ENCODE measurements at places on chromosomes 4 and X. TPM values are rescaled to one million over a fixed set of nuclear protein-coding genes. Genes with fewer than 3 reads are reported as not detected.

DNA sequence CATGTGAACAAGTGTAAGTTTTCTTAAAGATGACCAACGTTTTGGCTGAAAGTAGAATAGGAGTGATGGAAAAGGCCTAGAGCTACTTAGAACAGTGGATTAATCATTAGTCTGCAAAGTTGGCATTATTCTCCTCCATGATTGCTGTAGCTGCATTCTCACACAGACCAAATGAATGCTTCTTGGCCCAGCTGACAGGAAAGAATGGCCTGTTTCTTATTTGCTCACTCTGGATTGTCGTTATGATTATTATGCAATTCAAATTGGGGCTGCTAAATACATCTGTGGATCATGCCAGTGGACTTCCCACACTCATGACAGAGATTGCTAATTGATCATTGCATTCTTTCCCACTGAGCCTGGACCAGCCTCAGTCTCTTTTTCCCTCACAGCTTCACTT, 285.0 kb downstream of the STIM2 start:
- no peak for DNase-seq
- no peak overlapping the region for H3K27ac ChIP-seq
- H3K27me3 ChIP-seq: no peaks in the 10 kb centered on the region

DNA sequence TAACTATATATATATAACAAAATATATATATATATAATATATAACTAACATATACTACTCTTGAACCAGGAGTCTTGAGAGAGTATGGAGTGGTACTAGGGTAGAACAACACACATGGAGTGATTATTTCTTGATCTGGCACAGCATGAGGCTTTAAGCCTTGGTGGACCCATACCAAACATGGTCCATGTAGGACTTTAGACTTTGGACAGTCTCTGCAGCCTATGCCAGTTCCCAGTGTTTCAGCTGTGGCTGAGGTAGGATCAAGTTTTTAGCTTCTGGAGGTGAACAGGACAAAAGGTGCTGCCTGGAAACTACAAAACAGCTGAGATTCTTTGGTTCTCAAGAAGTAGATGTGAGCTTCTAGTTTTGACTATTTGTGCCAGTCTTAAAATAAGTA, 20.6 kb downstream of the CORIN start:
- H3K4me1 ChIP-seq: no peaks in the 10 kb centered on the region
- no peak overlapping the region for H3K27ac ChIP-seq
- no peak for DNase-seq
- H3K27me3 ChIP-seq: peaks cover 27% of the 10 kb centered on the region
- no peak overlapping the region for H3K4me3 ChIP-seq

DNA sequence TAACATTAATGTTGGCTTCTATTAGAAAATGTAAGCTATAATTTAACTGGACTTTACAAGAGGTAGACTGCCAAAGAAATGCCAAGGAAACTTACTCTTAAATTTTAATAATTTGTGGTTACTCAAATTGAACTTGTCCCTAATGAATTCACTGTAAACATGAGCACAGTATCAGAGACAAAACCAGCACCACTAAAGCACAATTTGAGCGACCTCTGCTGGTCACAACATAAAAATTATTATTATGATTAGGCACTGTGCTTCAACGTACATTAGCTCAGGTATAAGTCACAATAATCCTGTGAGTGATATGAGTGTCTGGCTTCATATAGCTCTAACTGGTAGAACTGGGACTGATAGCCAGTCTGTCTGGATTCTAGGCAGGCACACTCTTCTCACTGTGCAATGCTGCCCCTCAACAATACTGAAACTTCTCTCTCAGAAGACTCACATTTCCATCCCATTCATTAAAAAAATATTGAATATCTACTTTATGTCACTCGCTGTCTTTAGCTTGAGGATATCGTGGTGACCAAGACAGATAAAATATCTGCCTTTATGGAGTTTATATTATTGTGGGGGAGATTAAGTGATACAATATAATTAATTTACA, 8.0 kb downstream of the NUDT6 start:
- H3K4me1 ChIP-seq: no peaks in the 10 kb centered on the region
- H3K27me3 ChIP-seq: no peaks in the 10 kb centered on the region
- DNase-seq: no peak
- H3K4me3 ChIP-seq: no peak overlapping the region
- H3K27ac ChIP-seq: no peak overlapping the region

DNA sequence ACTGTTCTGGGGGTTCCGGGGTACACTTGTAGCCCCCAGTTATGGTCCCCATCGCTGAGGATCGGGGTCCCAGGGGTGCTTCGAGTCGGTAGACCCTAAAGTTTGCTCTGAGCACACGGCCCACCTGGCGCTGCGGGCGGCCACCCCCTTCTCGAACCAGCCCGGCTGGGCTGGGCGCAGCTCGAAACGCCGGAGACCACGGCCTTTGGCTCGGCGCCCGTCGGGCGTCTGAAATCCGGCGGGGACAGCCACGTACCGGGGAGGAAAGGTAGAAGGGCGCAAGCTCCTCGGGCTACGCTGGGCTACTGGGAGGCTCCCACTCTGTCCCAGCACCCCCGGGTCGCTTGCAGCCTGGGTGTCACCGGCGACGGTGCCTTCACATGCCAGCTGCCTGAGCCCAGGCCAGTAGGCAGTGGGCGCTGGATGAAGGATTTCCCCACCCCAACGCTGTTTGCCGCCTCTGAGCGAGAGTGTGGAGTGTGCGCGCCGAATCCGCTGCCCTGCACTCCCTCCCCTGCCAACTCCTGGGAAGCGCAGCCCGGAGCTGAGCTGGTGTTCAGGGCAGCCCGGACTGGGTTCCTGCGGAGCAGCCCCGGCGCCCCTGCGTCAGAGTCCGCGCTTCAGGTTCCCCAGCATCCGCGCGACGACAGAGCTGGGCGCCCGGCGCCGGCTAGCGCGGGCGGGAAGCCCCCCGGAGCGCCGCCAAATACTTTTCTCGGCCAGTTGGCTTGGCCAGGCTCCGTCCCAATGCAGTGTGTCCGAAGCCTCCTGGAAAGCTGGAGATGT, 637 bp downstream of the MAMLD1 start:
- peaks cover 7% of the 10 kb centered on the region for H3K27me3 ChIP-seq
- H3K27ac ChIP-seq: no peak overlapping the region
- no peaks in the 10 kb centered on the region for H3K36me3 ChIP-seq
- H3K4me3 ChIP-seq: peak overlapping the region; percentile 64

DNA sequence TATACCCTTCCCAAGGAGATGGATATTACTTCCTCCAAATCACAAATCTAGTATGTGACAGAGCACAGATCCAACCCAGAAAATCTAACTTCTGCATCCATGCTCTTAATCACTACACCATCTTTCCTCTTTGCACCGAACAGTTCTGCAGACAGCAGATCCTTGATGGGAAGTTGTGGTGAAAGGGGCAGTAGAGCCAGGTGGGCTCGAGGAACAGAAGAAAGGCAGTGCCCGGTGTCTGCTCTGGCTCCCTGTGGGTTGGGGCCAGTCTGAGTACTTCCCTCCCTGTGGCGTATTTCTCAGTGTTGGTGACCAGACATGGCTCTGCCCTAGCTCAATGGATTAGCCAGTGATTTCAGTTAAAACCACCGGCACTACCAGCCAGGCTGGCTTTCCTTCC, 15.3 kb downstream of the HOPX start:
- no peaks in the 10 kb centered on the region for H3K36me3 ChIP-seq
- no peak overlapping the region for H3K4me3 ChIP-seq
- H3K27me3 ChIP-seq: peaks cover 6% of the 10 kb centered on the region

GRCh38 chr4:141215030-141215429, 5.7 kb upstream of the ZNF330 start:
- H3K4me3 ChIP-seq: no peak overlapping the region
- H3K27me3 ChIP-seq: peaks cover 13% of the 10 kb centered on the region
- H3K4me1 ChIP-seq: no peaks in the 10 kb centered on the region
- no peak for DNase-seq
- H3K27ac ChIP-seq: no peak overlapping the region

DNA sequence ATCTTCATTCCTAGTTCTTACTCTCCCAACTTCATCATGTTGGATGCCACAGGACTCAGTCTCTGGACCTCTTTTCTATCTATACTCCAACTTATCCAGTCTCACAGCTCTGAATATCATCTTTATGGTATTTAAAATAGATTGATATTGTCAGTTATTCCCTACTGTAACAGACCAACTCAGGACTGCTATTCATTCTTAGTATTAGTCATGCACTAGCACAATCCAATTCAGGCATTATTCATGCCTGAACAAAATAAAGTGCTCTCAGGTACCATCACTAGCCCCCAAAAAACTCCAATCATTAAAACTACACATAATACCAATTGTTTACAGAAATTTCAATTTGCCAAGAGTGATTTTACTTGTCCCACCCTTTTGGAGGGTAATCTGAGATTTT, 37.7 kb downstream of the FRYL start:
- H3K4me3 ChIP-seq: no peak overlapping the region
- no peak overlapping the region for H3K27ac ChIP-seq
- H3K36me3 ChIP-seq: peaks cover 6% of the 10 kb centered on the region
- no peak for DNase-seq
- peaks cover 74% of the 10 kb centered on the region for H3K4me1 ChIP-seq

- H3K4me3 ChIP-seq: no peak overlapping the region
- H3K27ac ChIP-seq: no peak overlapping the region
- H3K36me3 ChIP-seq: peaks cover 12% of the 10 kb centered on the region
- H3K27me3 ChIP-seq: no peaks in the 10 kb centered on the region
- DNase-seq: no peak
- peaks cover 19% of the 10 kb centered on the region for H3K4me1 ChIP-seq
Observed at GRCh38 chrX:20215565-20215964, 51.1 kb downstream of the RPS6KA3 start.

DNA sequence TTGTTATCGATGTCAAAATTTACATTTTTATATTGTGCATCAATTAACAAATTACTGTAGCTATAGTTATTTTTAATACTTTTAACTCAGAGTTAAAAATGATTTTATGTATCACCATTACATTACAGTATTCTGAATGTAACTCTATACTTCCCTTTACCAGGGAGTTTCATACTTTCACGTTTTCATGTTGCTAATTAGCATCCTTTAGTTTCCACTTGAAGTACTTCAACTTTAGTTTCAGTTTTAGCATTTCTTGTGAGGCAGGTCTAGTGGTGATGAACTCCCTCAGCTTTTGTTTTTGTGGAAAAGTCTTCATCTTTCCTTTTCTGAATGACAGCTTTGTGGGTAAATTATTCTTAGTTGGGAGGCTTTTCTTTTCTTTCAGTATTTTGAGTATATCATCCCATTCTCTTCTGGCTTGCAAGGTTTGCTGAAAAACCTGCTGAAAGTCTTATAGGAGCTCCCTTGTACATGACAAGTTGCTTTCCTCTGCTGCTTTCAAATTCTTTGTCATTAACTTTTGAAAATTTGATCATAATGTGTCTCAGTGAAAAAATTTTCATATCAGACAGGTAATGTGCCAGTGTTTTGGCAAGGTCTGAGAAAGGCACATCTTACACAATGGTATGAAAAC, 9.8 kb upstream of the CISD2 start:
- H3K27ac ChIP-seq: no peak overlapping the region
- H3K4me3 ChIP-seq: no peak overlapping the region
- H3K36me3 ChIP-seq: peaks cover 14% of the 10 kb centered on the region
- H3K4me1 ChIP-seq: peaks cover 13% of the 10 kb centered on the region

GRCh38 chr4:125944966-125945365, 630.2 kb downstream of the FAT4 start:
- no peaks in the 10 kb centered on the region for H3K36me3 ChIP-seq
- H3K27me3 ChIP-seq: no peaks in the 10 kb centered on the region
- no peak for DNase-seq
- H3K4me3 ChIP-seq: no peak overlapping the region
- no peak overlapping the region for H3K27ac ChIP-seq
- H3K4me1 ChIP-seq: no peaks in the 10 kb centered on the region

- no peaks in the 10 kb centered on the region for H3K36me3 ChIP-seq
- peaks cover 3% of the 10 kb centered on the region for H3K27me3 ChIP-seq
- H3K4me1 ChIP-seq: no peaks in the 10 kb centered on the region
- no peak for DNase-seq
Observed at GRCh38 chr4:105622269-105622668, 69.8 kb downstream of the ARHGEF38 start.

GRCh38 chrX:136712650-136713310, 64.8 kb downstream of the CD40LG start:
- H3K27ac ChIP-seq: no peak overlapping the region
- H3K4me1 ChIP-seq: peaks cover 50% of the 10 kb centered on the region
- DNase-seq: no peak
- no peaks in the 10 kb centered on the region for H3K27me3 ChIP-seq
- no peak overlapping the region for H3K4me3 ChIP-seq
- peaks cover 10% of the 10 kb centered on the region for H3K36me3 ChIP-seq

GRCh38 chr4:73152893-73153292, 83.4 kb upstream of the COX18 start:
- no peak overlapping the region for H3K27ac ChIP-seq
- H3K4me1 ChIP-seq: no peaks in the 10 kb centered on the region
- DNase-seq: no peak
- no peaks in the 10 kb centered on the region for H3K27me3 ChIP-seq
- H3K36me3 ChIP-seq: peaks cover 62% of the 10 kb centered on the region

DNA sequence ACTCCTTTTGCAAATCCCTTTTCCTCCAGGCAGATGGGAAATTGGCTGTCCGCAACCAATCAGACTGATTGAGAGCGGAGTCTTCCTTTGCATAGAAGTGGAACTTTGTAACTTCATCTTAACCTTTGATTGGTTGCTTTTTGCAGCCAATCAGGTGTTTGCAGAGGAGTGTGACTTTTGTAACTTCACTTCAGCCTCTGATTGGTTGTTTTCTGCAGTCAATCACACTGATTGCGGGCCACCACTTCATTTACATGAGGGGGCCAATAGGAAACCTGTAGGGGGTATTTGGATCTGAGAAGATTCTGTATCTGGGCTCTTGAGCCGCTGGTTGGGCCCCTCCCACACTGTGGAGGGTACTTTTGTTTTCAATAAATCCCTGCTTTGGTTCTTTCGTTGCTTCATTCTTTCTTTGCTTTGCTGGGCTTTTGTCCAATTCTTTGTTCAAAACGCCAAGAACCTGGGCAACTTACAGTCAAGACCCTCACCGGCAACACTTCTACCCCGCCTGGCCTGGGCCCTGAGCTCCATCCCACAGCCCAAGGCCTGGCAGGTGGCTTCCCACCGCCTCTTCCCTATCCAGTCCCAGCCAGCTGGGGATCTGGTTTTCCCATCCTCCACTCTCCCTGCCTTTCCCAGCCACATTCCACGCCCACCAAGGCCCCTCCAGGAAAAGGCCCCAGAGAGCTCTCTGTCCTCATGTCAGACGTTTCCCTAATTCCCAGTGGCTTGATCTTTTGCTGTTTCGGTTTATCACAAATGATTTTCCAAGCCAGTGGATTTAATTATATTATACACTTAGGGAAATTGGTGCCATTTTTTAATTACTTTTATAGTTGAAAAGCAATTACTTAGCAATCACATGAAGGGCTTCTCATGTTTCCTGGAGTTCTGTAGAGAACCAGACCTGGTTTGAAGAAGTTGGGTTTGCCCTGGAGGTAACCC, 110.2 kb upstream of the STX18 start:
- peaks cover 4% of the 10 kb centered on the region for H3K36me3 ChIP-seq
- DNase-seq: no peak
- no peak overlapping the region for H3K4me3 ChIP-seq

The CT47B1 gene
- total RNA-seq: not detected

The ZAR1 gene
- total RNA-seq: not detected

The ENAM gene
- total RNA-seq: not detected

The NAAA gene
- 31.1 TPM for total RNA-seq

The CITED1 gene
- total RNA-seq: not detected

The TBC1D8B gene
- total RNA-seq: 6.5 TPM

The RLIM gene
- total RNA-seq: 34.0 TPM

The DACH2 gene
- total RNA-seq: not detected

The TLR3 gene
- not detected for total RNA-seq

The GTPBP6 gene
- 69.9 TPM for total RNA-seq

Data from activated B cell treated with CpG ODN at 0.5 μM for 24 hours (primary cell).